ENCODE measurements at places on chromosomes 16 and 17.

- DNase-seq, result no peak
Observed at GRCh38 chr16:2085669-2086068, 37.9 kb downstream of the TSC2 start.

DNA sequence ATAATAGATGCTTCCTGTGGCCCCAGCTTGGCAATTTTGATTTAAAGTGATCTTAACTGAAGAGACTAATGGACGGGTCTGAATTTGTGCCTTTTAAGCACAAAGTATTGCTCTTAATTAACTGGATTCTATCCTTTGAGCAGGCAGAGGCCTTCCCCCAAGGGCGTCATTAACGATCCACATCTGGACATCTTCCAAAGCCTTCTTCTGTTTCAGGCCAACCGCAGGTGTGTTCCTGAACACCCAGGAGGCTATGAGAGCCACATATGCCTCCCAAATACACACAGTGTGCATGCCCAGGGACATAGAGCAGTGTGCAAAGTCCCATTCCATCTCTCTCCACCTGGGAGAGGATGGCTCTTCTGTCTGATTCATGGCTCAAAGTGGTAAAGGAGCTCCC is 42.3 kb downstream of the MAPT start:
- DNase-seq, result no peak

DNA sequence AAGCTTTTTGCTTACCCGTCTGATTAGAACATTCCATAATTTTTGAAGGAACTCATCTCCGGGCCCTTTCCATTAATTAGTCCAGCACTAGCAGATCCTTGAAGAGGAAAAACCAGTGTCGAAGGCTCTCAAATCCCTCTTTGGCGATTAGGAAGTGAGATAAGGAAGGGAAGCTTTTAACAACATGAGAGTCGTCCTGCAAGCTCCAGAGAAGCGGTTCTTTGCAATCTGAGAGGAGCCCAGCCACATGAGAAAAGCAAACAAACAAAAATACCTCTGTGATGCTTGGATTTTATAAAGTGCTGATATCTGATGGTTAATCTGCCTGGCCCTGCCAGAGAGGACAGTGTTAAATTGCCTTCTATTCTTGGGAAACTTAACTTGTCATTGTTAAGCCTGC is 339.8 kb upstream of the SALL1 start:
- DNase-seq, result no peak

GRCh38 chr16:11310997-11311561 is 29.9 kb upstream of the PRM1 start:
- DNase-seq, result no peak

DNA sequence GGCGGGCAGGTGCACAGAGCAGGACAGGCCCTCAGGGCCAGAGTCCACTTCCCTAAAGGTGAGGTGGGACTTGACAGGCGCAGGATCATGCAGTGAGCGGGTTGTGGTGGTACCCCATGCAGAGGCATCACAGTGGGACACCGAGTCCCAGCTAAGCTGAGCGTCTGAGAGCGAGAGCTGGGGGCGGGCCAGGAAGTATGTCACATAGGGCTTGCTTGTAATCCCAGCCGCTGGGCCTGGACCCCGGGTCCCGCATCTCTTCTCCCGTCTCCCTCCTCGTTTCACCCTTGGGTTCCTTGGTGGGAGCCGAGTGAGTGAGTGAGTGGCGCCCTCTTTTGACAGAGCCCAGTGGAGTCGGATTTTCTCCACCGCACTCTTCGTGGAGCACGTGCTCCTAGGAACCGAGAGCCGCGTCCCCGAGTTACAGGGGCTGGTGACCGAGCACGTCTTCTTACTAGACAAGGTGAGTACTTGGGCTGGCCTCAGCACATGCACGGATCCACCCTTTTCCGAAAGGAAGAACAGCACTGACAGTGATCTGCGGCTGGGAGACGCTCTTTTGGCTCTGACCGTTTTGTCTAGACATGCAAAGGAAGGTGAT is 50.8 kb upstream of the ENDOV start:
- DNase-seq, result peak; percentile 53

DNA sequence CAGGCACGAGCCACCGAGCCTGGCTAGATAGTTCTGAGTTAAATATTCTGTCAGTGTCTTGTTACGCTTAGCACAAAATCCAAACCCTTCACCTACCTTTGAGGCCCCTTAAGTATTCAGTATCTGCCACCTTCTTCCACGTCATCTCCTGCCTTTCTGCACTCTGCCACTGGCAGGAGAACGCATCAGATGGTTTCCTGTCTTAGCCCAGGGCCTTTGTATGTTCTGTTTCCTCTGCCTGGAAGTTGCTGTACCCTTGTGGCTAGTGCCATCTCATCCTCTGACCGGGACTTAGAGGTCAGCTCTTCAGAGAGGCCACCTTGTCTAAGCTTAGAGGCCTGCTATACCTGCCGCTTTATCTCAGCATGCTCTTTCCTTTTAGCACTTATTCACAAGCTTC is 67.5 kb upstream of the LGALS9 start:
- DNase-seq, result no peak

- DNase-seq, result no peak
Observed at GRCh38 chr17:12765548-12765947, 23.8 kb upstream of the ARHGAP44 start.

DNA sequence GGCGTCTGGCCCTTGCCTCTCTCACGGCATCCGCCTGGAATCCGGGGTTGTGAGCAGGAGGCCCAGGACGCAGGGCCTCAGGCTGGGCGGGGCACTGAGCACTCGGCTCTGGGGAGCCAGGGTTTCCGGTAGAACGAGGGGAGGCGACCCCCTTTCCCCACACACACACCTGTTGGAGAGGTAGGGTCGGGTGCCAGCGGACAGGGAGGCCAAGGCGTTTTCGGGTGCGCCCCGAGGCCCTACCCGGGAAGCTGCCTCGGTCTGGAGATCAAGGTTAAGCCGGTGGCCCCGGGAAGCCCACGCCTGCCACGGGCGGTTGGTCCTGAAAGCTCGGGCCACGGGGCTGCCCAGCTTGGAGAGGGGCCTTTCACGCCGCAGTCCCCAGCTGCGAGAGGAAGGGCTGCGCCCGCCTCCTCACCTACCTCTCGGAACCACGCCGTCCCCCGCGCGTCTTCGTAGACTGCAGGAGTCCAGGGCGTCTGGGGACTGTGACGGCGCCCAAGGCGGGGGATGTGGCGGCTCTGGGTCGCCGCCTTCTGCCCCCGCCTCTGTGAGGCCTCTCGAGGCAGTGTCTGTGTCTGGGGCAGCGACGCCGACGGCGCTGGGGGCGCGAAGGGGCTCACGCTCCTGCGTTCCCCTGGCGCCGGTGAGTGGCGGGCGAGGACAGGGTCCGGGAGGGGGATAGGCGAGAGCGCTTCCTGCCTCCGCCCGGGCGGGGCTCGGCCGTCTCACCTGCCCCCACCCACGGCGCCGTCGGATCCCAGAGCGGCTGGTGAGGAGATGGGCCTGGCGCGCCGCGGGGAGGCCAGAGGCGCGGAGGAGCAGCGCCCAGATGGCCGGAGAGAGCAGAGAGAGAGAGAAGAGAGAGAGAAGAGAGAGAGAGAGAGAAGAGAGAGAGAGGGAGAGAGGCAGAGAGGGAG is 20.3 kb upstream of the HOXB9 start:
- DNase-seq, result no peak

- DNase-seq, result no peak
Observed at GRCh38 chr17:4768298-4768697, 3.4 kb upstream of the TM4SF5 start.

GRCh38 chr16:87203060-87203656 is 114.0 kb downstream of the C16orf95 start:
- peak; percentile 49 for DNase-seq

DNA sequence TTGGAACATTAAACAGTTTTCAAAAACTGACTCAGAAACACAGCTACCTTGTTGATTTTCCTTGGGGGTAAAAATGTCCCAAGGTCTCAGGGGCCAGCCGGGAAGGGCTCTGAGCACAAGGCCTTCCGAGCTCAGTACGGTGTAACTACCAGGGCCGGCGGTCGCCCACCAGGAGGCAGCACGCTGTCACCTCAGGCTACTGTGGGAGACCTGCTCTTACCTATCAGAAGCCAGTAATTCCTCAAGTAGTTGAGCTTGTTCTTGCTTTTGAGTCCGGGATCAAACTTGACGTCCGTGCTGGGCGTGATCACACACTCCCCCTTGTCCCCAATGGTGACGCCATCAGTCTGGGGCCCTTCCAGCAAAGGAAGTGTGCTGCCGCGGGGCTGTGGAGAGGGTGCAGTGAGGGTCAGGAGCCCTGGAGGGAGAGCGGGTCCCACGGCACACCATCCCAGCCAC is 43.4 kb upstream of the ICAM2 start:
- DNase-seq, result peak; percentile 48

DNA sequence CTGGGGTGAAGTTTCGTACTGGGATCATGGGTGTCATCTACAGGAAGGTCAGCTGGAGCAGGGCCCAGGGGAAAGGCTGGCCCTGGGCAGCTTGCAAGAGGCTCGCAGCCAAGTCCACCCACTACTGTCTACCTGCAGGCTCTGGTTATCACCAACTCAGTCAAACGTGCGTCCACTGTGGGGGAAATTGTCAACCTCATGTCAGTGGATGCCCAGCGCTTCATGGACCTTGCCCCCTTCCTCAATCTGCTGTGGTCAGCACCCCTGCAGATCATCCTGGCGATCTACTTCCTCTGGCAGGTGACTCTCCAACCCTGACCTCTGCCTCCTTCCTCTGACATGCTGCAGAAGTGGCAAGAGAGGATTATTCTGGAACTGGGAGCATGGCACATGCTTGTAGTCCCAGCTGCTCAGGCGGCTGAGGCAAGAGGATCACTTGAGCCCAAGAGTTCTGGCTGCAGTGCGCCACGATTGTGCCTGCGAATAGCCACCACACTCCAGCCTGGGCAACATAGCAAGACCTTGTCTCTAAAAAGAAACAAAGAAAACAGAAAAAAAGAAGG is 29.2 kb downstream of the ABCC3 start:
- DNase-seq, result no peak

Data from psoas muscle (tissue), 8 donors.